ENCODE measurements at places on chromosomes 13 and 19.

GRCh38 chr19:52703917-52704316, 30.9 kb downstream of the ZNF611 start:
- no peak for DNase-seq

GRCh38 chr13:50867637-50867945, 24.1 kb upstream of the DLEU7 start:
- DNase-seq = no peak

DNA sequence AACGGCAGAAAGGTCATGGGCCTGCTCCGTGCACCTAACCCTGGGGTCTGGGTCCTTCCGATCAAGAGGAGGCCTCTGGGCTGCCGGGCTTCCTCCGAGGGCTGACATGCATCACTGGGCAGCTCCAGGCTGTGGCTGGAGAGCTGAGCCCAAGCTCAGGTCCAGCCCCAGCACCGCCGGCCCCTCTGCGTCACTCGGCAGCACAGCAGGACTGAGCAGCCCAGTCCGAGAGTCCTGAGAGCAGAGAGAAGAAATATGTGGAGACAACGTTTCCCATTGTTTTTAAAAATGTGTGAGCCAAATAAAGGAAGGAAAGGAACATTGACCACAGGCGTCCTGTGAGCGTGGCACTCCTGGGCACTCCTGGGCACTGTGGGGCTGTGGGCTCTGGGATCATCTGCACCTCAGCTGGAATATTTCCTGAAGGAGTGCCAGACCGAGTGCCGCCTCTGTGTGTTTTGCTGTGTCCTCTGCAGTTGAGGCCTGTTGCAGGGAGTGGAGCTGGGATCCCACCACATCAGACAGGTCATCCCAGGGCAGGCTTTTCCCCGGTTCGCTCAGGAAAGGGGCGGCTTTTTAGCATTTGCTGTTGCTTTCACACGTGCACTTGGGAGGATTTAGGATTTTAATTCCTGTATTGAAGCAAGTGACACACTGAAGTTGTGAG, 37.8 kb upstream of the TFDP1 start:
- DNase-seq = no peak

- DNase-seq = no peak
These were observed 213.4 kb downstream of the TSHZ3 start for GRCh38 chr19:31135841-31136240.

DNA sequence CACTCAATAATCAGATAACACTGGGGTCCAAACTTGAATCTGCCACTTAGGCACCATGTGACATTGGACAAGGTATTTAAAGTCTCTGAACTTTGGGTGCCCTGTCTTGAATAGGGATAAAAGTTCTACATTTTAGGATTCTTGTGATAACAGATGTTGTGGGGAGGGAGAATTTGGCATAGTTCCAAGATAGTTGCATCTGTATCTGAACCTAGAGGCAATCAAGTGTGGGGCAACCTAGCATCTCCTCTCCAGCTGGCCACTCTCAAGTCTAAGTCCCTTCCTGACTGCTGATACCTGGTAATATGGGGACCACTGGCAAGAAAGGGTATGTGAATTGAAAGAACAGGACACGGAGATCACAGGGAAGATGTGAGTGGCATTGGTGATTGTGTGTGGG, 256.1 kb downstream of the FOXO1 start:
- DNase-seq = no peak

GRCh38 chr19:2552859-2553258, 76.9 kb downstream of the GADD45B start:
- no peak for DNase-seq

GRCh38 chr13:97460004-97460775, 26.2 kb downstream of the RAP2A start:
- no peak for DNase-seq

DNA sequence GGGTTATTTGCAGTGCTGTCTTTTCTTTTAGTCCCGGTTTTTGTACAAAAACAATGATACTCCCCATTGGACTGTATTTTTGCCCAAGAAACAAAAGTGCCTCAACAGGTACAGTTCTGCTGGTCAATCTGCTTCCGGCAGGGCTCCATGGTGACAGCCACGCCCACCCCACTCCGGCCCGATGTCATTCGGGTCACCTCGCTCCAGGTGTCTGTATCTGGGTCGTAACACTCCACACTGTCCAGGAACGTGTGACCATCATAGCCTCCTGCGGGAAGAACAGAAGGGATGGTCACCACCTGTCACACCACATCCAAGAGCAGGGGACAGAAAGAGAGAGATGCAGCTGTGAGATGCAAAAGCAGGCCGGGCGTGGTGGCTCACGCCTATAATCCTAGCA, 16.6 kb downstream of the KEAP1 start:
- DNase-seq = no peak

DNA sequence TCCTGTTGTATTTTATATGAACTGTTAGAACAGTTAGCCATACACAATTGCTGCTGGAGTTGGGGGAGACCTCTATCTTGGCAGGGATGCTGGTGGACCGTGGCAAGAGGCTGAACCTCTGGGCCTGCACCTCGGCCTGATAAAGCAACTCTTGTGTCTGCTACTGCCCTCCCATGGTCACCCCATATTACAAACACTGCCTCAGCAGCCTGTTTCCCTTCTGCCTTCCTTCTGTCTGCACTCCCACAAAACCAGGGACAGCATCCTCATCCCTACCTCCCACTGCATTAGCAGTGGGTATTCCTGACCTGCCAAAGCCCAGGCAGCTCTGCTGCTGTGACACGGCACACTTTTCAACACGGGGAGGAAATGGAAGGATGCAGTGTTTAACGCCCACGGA, 456.4 kb downstream of the FGF14 start:
- DNase-seq = no peak

DNA sequence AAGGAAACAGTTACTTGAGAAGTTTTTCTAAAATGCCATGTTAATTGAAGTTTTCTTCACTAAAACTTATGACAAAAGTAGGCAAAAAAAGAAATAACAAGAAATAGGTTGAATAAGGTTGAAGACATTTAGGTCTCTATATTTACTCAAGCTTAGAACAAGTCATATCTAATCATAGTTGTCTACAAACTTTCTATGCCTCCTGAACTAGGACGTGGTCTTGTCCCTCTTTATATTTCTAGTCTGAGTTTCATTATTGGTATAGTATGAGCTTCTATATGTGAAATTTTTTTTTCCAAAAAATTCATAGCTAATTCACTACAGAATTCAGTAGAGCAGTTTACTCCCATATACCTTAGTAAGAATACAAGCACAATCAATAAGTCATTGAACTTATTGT, 836.4 kb downstream of the SLITRK6 start:
- no peak for DNase-seq

- DNase-seq = peak; percentile 90
These were observed 107.2 kb downstream of the CACNA1A start for GRCh38 chr19:13398780-13399726.

DNA sequence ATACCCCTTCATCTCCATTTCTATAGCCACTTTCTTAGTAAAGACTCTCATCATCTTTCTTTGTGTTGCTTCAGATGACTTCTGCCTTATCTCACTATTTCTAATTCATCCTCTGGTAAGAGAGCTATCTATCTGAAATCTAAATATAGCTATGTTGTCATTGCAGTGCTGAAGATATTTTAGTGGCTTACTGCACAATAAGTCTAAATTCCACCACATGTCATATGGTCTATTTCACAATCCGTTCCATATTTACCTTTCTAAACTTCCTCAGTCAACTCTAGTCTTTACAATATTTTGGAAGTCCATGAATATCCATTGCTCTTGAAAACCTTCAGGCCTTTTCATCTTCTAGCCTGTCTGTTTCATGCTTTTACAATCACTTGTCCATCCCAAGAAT, 465.1 kb upstream of the SLC10A2 start:
- no peak for DNase-seq

DNA sequence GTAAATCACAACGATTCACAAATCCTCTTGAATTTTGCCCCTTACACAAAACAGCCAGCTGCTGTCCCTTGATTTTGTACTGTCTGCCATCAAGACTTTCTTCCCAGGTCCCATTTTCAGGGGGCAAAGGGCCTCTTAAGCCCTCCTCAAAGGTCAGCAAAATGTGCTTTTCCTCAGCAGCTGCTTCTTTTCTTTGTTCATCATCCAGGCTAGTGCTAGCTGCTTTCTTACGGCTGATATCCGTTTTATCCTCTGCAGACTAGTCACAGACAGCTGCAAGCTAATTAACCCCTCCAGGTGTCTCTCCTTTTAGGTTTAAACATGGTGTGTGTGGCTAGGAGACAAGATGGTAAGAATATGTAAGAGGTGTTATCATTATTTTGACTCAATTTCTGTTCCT, 90.9 kb downstream of the NALCN start:
- no peak for DNase-seq

DNA sequence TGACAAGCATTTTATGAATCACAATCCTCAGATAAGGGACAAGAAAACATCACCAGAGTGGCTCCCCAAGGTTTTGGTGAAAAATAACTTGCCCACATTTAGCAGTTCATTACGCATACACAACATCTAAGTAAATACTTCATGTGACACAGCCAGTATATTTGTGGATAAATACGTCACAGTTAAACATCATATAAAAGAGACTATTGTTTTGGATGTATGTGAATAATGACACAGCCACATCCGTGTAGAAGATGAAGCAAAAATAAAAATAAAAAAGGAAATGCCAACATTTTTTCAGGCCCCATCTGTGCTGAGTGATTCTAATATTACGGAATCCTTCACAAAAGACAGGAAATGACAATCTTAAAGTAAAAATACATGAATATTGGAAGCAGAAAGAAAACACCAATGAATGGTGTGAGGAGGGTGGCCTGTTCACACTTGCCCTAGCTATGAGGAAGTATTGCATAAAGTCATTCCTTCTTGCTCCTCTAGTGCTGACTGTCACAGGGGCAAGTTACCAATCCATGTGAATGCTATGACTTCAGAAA, 457.1 kb downstream of the KLF12 start:
- peak; percentile 74 for DNase-seq

DNA sequence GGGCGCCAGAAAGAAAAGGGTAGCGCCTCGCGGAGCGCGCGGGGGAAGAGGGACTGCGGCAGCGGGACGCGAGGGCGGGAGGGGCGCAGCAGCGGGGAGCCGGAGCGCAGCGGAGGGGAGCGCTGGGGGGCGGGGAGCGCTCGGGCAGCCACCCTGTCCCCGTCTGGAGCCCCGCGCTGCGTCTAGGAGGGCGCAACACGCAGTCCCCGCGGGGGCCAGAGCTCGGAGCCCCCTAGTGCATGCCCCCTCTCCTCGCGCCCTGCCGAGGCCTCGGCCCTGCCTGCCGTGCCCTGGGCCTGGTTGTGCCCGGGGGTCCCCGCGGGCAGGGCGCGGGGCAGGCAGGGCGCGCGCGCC, 37.9 kb downstream of the SOX1 start:
- DNase-seq = no peak

- DNase-seq = no peak
These were observed 7.2 kb upstream of the RHPN2 start for GRCh38 chr19:33071887-33072286.

GRCh38 chr13:23350009-23350408, 83.5 kb downstream of the SACS start:
- DNase-seq = no peak

- no peak for DNase-seq
These were observed 141.3 kb upstream of the FBXL3 start for GRCh38 chr13:77168237-77168636.

DNA sequence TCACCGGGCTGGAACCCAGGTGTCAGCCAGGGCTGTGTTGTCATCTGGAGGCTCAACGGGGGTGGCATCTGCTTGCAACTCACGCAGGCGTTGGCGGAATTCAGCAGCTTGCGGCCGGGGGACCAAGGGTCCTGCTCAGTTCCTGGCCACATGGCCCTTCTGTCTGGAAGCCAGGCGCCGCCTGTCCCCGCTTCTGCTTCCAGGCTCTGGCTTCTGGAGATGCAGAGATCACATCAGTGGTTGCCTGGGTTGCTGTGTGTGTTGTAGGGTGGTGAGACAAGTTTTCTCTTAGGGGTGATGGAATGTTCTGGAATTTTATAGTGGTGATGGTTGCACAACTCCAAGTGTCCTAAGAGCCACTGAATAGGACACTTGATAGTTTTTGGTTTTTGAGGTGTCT, 5.0 kb downstream of the ADAT3 start:
- DNase-seq = no peak

- DNase-seq = no peak
These were observed 249.3 kb upstream of the HTR2A start for GRCh38 chr13:47146136-47146535.

DNA sequence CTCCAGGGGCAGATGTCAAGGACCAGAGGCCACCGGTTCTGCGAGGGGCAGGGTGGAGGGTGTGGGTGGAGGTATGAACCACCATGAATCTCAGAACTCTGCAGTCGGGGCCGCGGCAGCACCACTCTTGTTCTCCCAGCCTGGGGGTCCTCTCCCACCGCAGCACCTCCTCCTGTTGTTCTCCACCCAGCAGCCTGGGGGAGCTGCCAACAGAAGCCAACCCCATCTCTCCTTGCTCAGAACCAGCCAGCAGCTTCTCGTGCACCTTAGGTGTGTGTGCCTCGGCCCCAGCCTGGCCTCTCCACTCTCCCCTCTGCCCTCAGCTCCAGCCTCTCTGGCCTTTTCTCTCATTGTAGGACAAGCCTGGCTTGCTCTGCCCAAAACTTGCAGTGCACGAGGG, 31.9 kb upstream of the CCNE1 start:
- no peak for DNase-seq

DNA sequence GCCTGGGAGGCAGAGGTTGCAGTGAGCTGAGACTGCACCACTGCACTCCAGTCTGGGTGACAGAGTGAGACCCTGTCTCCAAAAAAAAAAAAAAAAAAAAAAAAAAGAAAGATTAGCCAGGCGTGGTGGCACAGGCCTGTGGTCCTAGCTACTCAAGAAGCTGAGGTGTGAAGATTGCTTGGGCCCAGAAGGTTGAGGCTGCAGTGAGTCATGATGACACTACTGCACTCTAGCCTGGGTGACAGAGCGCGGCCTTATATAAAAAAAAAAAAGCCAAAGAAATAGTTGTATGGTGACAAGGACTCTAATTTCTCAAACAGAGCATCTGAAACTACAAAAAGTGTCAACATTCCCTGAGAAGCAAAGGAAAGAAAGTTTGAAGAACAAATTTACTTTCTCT, 3.4 kb downstream of the PBX4 start:
- no peak for DNase-seq

GRCh38 chr19:38977445-38978325, 2.1 kb upstream of the FBXO17 start:
- DNase-seq = no peak

- DNase-seq = no peak
These were observed 173.8 kb upstream of the SOX1 start for GRCh38 chr13:111893071-111893606.

DNA sequence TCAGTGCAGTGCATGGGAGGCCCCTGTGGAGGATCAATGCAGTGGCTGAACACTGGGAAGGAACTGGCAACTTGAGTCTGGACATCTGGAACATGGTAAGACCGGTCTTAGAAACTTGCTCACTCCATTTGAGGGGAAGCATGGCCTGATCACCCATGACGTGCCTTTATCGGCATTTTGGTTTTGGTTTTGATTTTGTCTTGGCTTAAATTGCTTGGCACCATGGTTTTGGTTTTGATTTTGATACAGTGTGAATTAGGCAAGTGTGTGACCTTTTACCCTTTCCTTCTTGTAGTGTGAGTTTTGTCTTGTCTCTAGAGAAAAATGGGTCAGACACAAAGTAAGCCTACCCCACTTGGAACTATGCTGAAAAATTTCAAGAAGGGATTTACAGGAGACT, 77.3 kb downstream of the ZNF486 start:
- DNase-seq = no peak

All from COLO829 (cell line).